ENCODE measurements at places on chromosomes 5 and 9.

DNA sequence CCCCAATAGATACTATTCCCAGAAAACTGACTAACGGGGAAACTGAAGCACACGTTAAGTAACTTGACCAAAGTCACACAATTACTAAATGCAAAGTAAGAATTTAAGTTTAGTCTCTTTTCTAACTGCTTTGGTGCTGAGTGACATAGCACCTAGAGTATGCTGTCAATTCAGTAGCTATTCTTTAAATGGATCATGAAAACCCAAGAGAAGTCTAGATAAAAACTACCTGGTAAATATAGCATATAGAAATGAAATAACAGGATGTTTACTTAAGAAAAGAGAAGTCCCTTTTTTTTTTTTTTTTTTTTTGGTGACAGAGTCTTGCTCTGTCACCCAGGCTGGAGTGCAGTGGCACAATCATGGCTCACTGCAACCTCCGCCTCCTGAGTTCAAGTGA lies 129.2 kb downstream of the PDE4D start:
- no peak for DNase-seq

DNA sequence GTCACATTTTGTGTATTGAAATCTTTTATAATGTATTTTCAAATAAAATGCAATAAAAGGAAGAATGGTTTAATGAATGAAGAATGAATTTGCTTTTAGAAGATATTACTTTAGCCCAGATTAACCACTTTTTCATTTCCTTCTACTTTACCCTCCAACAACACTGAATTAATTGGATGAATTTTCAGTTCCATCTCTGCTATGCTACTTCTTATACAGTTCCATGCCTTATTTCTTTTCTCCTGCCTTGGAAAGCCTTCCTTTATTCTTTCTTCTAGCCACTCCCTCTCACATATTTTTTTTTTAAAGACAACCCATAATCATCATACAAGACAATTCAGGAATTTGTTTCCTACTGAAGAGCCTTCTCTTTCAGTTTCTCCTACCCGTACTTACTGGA lies 296.6 kb upstream of the TNC start:
- no peak for DNase-seq

DNA sequence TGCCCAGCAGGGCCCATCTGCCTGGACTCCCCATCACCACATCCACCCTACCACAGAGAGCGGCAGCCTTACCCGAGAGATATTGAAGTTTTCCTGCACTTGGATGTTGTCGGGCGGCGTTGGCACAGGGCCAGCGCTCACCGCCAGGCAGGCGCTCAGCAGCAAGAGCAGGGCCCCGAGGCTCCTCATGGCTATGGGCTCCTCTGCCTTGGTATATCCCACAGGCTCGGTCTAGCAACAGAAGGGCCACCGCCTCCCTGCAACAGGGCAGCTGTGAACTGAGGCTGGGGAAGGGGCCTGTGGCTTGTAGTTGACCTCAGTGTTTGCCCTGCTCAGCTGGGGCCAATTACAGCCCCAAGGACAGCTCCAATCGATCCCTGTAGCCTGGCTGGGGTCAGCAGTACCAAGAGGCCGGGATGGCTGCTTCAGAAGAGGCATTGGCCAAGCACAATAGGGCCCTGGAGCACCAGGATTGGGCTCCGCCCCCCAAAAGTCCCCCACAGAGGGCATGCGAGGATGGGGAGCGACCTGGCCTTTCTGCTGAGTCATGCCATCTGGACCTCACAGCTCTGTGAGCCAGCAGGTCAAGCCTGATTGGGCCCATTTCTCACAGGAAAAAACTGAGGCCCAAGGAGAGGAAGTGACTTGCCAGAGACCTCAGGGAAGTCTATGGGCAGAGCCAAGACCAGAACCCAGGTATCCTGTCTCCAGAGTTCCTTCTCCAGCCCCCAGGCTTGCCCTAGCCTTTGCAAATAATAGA lies at the start of gene AMBP:
AMBP (minus strand) TSS at position 280 of the 760 bp plus-strand sequence; CDS start at position 189, 91 bp downstream.
- no peak for DNase-seq

DNA sequence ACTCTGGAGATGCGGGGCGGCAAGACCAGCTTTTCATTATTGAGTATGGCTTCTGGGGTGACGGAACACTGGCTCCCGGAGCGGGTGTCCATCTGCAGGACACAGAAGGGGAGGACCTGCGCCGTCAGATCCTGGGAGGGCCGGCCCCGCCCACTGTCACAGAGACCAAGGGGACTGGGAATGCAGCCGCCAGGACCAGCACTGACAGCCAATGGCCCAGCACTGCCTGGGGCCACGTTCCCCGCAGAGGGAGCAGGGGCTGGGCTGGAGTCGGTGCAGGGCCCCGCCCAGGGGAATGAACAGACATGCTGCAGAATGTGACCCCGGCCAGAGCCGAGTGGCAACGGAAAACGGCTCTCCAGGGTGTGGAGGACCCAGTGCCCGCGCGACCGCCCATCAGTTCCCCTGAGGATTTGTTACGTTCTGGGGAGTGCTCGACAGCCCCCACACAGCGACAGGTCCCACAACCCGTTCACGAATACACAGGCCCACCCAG lies at the start of gene ZDHHC11:
ZDHHC11 (minus strand) TSS at position 476 of the 496 bp plus-strand sequence; CDS start at position 92, 384 bp downstream.
- no peak for DNase-seq

DNA sequence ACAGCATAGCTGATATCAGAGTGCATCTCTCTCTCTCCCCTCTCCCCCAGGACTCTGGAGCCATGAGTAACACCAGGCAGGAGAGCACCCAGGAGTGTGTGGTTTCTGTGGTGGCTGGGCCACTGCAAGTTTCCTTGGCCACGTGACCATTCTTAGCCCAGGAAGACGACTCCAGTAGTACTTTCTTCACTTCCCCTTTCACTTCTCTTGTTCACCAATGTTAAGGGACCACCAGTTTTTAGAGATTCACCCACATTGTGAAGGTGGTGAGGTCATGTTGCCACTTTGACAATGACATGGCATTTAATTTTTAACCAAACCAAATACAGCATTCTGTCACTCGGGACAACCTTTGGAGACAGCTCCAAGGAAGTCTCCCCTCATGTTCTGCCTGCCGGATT lies 17.9 kb upstream of the DAPK1 start:
- DNase-seq, result peak; percentile 81

DNA sequence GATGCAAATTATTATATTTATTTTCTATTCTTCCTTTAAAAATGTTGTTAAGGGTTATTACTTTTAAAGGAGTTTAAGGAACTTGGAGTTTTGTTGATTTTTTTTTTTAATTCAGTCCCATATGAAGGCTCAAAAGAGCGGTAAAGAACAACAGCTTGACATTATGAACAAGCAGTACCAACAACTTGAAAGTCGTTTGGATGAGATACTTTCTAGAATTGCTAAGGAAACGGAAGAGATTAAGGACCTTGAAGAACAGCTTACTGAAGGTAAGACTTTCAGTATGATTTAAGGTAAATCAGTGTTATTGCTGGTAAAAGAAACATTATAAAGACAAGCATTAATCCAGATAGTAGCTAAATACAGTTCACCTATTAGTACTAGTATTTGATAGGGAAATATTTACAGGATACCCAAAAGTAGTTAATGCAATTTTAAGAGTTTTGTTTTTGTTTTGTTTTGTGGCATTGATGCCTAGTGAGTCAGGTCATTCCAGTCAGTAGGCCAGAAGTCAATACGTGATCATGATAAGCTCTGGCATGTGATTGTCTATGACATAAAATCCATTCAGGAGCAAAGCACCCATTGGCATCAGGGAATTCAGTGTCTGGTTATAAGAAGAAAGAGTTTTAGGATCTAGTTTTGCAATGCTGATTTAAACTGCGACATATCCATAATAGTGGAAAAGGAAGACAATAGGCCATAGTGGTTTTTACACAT lies 49.2 kb downstream of the CNTRL start:
- no peak for DNase-seq

GRCh38 chr9:18579536-18579935 lies 105.6 kb downstream of the ADAMTSL1 start:
- DNase-seq, result no peak

GRCh38 chr5:1453613-1454012 lies 8.4 kb upstream of the SLC6A3 start:
- no peak for DNase-seq

DNA sequence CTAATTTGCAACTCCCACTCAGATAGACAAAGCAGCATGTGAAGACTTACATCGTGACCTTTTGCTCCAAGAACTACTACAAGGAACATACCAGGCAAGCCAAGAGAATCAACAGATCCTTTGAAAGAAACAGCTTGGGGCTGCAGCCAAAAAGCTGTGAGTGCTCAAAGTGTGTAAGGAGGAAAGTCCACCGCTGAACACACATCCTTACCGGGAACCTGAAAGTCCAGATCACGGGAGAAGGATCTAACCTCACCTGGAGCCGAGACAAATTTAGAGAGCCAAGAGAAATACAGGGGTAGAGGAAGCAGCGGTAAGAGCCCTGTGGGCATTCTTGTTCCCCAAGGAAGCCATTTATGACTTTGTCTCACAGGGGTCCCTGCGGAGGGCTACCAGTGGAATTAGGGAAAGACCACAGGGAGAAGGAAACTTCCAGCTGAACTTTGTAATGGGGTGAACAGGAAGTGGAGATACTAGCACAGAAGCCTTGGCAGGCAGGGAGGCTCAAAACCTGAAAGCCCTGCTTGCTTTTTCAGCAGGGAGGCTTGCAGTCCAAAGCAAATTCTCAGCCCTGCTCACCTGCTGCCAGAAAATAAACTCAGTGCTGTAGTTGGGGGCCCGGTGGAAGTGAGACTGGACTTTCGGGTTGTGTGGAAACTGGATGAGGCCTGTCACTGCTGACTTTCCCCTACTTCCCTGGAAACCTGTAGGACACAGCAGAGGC lies 350.2 kb downstream of the DTWD2 start:
- DNase-seq, result no peak

- no peak for DNase-seq
These were observed 391.5 kb downstream of the HTR1A start for GRCh38 chr5:63570752-63571151.

DNA sequence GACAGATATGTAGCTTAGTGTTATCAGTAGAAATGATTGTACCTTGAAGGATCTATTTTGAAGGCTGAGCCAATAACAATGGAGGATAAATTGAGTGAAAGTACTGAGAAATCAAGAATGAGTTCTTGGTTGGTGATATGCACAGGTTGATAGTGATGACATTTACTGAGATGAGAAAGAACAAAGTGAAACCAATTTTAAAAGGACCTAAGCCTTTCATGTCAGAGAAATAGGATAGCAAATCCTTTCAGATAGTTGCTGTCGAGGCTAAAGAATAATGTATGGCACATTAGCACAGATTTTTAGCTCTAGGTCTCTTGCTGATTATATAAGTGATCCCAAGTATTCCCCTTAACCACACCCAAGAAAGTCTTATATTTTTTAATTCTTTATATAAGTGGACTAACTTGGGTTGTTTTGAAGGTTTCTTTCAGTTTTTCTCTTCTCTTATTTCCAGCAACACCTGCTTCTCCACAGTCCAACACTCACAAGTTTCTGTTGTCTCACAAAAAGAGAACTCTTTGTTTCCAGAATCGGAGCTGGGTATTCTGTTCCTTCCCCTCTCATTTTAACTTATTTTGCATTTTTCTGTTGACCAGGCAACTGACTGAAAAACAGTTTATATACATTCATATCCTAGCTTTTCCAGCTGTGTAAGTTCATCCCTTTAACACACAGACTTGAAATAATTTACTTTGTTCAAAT lies 286.9 kb upstream of the ATP10B start:
- DNase-seq, result no peak

GRCh38 chr5:4947106-4947505 lies 193.0 kb upstream of the ADAMTS16 start:
- DNase-seq, result no peak

GRCh38 chr5:6708814-6709213 lies 4.4 kb upstream of the TENT4A start:
- DNase-seq, result no peak

DNA sequence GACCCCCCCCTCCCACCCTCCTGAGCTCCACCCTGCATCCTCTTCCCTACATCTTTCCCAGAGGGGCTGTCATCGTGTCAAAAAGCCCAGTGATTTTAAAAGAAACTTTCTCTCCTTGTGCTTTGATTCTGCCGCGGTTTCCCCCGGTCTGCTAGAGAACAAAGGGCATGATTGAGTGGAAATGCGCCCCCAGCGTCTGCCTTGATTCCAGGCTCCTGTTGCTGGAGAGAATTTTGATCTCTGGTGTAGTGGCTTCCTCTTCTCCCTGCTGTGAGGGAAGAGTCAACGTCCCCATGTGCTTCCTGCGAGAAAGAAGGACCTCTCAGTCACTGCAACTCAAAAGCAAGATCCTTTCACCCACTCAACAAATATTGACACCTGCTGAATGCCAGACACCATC lies 61.9 kb upstream of the RAPGEF1 start:
- DNase-seq, result no peak

DNA sequence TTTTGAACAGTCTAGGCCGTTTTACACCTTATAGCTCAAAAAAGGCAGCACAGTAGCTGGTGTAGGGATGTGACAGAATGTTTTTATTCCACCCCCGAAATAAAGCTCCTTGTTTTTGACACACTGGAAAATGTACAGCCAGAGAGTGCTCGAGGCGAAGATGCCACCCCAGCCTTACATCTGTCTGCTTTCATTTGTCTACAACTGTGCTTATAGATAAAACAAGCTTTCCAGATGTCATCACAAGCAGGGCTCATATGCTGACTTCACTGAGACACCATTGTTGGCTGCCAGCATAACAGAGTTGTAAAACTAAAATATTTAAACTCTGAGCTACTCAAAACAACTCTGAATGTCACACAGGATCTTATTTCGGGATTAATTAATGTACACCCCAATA lies 386.3 kb downstream of the BNC2 start:
- DNase-seq, result no peak

DNA sequence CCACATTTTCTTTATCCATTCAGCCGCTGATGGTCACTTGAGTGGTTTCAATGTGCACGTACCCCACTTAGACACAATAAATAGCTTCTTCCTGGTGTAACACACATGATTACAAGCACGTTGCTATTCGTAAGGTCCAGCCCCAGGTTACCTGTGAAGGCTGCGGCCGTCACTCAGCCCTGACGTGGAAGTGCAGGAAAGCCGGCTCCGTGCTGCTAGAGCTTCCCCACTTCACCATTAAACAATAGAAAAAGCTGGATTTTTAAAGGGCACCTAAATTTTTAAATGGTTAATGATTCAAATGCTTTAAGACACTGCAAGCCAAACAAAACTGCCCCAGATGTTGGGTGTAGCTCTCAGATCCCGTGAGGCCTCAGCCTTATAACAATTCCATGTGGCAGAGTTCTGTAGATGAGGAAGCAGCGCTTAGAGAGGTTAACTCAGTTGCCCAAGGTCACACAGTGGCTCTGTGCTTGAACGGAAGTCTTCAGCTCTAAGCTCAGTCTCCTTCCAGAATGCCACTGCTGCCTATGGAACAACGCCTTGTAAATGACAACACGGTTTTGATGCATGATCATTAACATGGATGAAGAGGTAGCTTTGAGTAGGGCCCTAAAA lies 125.7 kb downstream of the COL23A1 start:
- DNase-seq, result no peak

- DNase-seq, result no peak
These were observed 397.5 kb downstream of the MLLT3 start for GRCh38 chr9:20224756-20225155.

- no peak for DNase-seq
These were observed 61.5 kb downstream of the TENT4A start for GRCh38 chr5:6774721-6775204.

- no peak for DNase-seq
These were observed 70.3 kb downstream of the PGM5 start for GRCh38 chr9:68426755-68427154.

- peak; percentile 77 for DNase-seq
These were observed at the start of gene B4GALT7 for GRCh38 chr5:177599731-177600507. B4GALT7 (plus strand) TSS chr5:177600132; CDS start chr5:177600211, 79 bp downstream.
